Activated T-cell treated with anti-CD3 and anti-CD28 coated beads for 48 hours (primary cell): ENCODE measurements at places on chromosomes 1 and 21.

DNA sequence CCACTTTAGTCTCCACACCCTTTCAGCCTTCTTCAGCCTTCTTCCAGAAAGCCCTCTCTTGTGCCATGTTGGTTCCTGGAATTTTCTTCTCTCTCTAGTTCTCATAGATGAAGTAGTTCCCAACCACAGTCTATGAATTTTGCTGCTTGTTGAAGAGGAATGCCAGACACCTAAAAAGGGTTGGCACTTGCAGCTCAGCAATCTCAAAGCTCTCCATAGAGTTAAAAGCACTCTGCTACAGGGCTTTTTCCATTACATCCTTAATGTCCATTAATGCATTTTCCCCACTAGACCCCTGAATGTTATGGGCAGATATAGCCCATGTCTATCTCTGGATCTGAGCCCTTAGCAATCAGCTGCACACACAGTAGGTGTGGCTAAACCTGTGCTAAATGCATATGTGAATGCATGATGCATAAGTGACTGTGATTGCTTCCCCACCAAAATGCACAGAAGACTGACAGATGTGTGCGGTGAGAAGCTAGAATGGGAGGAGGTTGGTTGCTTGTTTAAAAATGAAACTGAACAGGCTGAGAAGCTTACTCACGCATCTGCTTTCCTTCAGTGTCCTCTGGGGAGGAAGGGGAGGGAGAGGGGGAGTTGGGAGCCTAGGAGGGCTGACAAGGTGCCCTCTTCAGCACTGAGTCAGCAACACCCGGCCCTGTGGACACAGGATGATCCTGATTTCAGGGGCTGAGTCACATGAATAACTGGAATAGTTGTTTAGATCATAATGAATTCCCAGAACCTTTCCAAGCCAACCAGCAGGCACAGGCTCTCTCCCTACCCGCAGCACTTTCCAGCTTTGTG lies 146.1 kb upstream of the FGGY start:
- DNase-seq: no peak

GRCh38 chr1:151043163-151043562 lies 4.4 kb upstream of the C1orf56 start:
- no peak for DNase-seq

GRCh38 chr1:241749041-241749944 lies 97.2 kb downstream of the WDR64 start:
- no peak for DNase-seq

GRCh38 chr1:91098299-91098906 lies 76.6 kb upstream of the ZNF644 start:
- no peak for DNase-seq

DNA sequence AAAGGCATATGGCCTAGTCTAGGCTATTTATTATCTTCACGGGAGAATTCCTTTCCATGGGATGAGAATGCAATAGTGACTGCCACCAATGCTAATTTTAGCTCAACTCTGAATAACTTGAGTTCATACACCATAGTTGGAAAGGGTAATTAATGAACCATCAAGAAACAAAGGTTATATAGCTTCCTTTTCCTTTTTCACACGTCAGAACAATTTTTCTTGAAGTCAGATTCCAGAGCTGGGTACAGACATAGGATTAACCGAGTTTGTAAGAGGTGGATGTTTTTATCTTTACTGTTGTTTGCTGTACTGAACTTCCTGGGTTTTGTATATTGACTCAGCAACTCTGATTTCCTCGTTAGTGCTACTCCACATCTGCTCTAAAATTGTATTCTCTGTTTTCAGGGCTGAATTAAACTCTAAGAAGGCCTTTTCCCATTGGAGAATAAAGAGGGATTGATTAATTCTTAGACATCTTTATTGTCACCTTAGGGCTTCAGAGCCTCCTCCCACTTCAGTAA lies 262.0 kb downstream of the NUF2 start:
- no peak for DNase-seq

- no peak for DNase-seq
Measured at GRCh38 chr21:29504751-29505321, 206.1 kb downstream of the BACH1 start.

DNA sequence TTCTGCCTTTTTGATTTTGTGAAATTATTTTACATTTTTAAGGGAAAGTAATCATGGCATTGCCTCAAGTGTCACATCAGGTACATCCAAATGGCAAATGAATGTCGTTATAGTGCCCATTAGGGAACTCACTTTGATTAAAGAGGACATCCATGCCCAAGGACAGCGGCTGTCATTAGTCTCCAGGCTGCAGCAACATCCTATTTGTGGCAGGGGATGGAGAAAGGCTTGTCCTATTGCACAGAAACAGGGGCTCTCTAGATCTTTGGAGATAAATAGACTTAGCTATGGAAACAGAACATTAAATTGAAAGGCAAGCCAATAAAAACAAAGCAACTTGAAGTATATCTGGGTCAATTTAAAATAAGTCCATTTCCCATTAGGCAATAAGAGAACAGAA lies 439.3 kb downstream of the NEGR1 start:
- no peak for DNase-seq
